ENCODE measurements at places on chromosomes 2 and 18. TPM values are rescaled to one million over a fixed set of nuclear protein-coding genes. Genes with fewer than 3 reads are reported as not detected.

- H3K4me1 ChIP-seq = no peaks in the 10 kb centered on the region
- DNase-seq = no peak
- no peaks in the 10 kb centered on the region for H3K27me3 ChIP-seq
- no peak overlapping the region for H3K27ac ChIP-seq
Measured at GRCh38 chr2:122680662-122681061, 925.2 kb downstream of the TSN start.

DNA sequence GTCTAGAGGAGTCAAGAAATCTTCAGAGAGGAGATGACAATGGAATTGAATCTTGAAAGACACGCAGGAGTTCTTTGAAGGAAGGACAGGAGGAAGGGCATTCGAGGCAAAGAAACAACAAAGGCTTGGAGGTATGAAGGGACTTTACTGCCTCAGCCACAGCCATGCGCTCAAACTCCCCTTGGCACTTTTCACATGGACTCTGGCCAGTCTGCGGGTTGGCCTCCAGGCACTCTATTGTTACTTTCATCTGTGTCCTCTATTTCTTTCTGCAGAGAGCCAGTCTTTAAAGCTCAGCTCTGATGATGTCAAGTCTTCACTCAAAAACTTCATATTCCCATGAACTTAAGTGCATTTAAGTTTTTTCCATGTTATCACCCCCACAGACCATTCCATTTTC, 95.4 kb downstream of the ZAP70 start:
- H3K4me3 ChIP-seq = no peak overlapping the region
- H3K4me1 ChIP-seq = no peaks in the 10 kb centered on the region
- DNase-seq = no peak
- peaks cover 56% of the 10 kb centered on the region for H3K36me3 ChIP-seq
- H3K27ac ChIP-seq = no peak overlapping the region
- no peaks in the 10 kb centered on the region for H3K27me3 ChIP-seq

Gene PROM2
- total RNA-seq = 0.47 TPM

Gene ANO7
- total RNA-seq = 0.17 TPM

DNA sequence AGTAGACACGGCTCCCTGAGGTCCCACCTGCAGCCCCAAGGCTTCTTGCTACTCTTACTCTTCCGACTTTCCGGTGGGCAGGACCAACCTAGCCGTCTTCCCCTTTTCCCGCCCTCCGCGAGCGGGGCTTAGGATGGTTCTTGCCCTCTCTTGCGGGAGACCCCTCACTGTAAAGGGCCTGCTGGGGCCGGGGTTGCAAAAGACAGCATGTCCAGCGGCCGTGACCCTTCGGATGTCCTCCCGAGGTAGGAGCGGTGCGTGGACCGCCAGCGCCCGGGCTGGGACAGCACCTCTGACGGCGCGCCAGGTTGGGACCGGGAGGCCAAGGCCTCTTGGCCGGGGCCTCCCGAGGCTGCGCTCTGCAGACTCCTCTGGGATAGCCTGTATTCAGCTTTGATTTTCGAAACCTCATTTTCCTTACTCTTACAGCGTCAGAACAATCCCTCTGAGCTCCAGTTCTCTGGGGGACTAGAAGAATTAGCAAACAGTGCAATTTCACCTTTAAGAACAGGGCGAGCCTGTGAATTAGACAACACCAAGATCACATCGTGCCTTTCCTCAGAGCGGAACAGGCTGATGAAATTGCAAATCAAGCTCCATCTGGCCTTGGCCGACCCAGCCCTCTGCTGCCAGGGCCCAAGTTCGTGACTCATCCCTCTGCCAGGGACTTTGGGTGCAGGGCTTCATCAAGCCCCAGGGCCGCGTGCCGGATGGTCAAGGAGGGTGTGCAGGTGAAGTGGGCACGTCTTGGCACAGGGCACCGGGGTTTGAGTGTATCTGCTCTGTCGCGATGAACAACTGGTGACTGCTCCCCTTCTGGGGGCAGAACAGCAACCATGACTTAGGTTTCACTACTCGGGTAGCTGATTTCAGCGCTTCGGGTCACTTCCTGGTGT, 777 bp downstream of the MOCOS start:
- no peak overlapping the region for H3K27ac ChIP-seq
- H3K27me3 ChIP-seq = peaks cover 14% of the 10 kb centered on the region
- no peaks in the 10 kb centered on the region for H3K36me3 ChIP-seq
- H3K4me3 ChIP-seq = peak overlapping the region; percentile 55
- H3K4me1 ChIP-seq = peaks cover 17% of the 10 kb centered on the region
- DNase-seq = peak; percentile 10

Gene MC2R
- total RNA-seq = not detected

DNA sequence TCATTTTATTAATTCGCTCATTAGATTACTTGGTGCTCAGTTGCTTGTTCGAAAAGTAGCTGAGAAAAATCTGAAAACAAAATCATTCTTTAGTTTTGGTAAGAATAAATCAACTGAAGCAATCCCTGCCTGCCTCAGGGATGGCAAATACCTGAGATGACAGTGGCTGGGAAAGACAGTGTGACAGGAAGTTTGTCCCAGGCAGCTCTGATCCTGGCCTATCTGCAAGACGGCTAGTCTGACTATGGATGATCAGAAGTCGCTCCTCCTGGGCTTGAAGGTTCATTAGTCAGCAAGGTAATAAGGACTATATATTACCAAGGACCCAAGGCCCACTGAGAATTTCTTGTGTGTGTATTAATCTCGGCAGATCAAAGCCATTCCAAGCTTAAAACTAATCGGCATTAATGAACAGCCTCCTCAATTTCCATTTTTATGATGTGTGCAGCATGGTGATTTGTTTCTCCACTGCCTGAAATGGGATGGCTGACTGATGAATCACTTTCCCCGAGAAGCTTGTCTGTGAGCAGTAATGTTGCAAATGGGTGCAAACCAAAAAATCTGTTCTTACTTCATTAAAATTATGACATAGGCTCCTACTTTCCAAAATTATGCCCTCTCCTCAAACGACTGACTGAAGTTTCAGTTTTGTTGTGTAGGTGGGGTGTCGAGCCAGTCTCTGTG, 199.9 kb downstream of the ACTR3 start:
- H3K27ac ChIP-seq = no peak overlapping the region
- H3K36me3 ChIP-seq = no peaks in the 10 kb centered on the region
- no peaks in the 10 kb centered on the region for H3K27me3 ChIP-seq
- no peaks in the 10 kb centered on the region for H3K4me1 ChIP-seq

Gene POTEI
- total RNA-seq = not detected

Gene MDH1B
- total RNA-seq = not detected

DNA sequence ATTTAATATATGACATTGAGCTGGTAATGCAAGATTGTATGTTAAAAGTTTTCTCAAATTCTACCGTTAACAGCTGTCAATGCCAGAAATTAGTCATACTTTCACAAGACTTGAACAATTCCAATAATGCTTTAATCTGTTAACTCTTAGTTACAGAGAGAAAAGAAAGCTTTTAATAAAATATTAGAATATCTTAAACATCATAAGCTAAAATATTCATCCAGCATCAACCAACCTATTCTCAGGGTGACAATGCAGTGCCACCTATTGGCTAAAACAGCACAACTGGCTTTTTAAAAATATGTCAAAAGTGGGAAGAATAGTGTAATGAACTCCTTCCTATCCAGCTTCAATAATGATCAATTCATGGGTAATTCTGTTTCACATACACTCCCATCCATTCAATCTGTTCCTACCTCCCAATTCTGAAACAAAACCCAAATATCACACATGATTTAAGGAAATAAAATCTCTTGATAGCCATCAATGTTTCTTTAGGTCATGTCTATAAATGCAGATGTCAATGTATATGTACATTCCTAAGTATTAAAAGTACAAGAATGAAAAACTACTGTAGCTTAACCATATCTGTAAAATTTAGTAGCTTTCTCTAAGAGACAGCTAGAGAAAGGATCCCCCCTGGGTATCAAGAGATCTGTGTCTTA, 79.8 kb upstream of the CCDC141 start:
- no peaks in the 10 kb centered on the region for H3K36me3 ChIP-seq
- no peaks in the 10 kb centered on the region for H3K27me3 ChIP-seq
- no peak overlapping the region for H3K27ac ChIP-seq

DNA sequence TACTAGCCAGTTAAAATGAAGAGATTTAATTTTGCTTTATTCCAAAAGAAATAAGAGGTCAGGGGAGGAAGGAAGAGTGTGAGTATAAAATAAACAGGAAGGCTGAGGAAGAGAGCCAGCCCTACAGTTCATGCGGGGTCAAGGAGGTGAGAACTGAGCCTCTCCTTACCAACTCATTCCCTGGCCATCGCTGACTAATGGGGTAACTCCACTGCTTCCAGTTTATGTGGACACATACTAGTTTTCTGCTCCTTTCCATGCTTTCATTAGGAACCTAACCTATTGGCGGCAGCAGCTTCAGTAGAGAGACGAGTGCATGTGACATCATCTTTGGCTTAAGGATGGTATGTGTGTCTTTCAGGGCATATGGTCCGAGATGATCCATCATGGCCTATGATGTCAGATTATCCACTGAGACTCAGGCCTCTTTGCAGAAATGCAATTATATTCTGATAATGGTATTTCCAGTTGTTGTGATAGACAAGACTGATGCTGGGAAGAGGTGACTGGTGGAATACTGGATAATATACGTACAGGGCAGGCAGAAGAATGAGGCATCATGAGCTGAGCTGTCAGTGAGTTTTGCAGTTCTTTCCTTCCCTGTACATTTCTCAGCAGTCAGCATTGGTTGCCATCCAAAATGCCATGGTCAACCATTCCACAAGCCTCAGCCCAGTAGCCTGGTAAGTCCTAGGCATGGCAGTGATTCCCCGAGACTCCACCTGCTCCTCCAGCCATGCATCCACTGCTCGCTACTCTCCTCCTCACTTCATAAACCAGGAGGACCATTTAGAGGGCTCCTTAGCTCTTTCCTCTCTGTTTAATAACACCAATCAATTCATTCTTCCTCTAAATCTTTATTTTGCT, 184.6 kb upstream of the OSR1 start:
- H3K4me1 ChIP-seq = no peaks in the 10 kb centered on the region
- no peak overlapping the region for H3K4me3 ChIP-seq
- no peaks in the 10 kb centered on the region for H3K36me3 ChIP-seq
- no peaks in the 10 kb centered on the region for H3K27me3 ChIP-seq

Gene TNS1
- total RNA-seq = 0.49 TPM

DNA sequence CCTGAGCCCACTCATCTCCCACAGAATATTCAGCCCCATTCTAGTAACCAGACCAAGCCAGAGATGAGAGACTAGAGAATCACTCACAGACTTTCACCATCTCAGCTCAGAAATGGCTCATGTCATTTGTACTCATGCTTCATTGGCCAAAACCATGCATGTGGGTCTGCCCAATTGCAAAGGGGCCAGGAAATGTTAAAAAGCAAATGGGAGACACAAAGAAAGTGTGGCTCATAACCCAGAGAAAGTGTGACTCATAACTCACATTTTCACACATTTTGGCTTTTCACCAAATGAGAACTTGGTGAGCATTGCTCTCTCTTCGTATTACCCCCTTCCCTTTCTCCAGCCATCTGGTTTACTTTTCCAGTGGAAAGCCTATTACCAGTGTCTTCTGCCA, 66.2 kb downstream of the MDH1 start:
- no peaks in the 10 kb centered on the region for H3K36me3 ChIP-seq
- no peak for DNase-seq
- H3K27me3 ChIP-seq = no peaks in the 10 kb centered on the region

Gene ANKRD62
- total RNA-seq = not detected

Data from CD4-positive, CD25-positive, alpha-beta regulatory T cell (primary cell).